ENCODE measurements at places on chromosomes 16 and 17.

DNA sequence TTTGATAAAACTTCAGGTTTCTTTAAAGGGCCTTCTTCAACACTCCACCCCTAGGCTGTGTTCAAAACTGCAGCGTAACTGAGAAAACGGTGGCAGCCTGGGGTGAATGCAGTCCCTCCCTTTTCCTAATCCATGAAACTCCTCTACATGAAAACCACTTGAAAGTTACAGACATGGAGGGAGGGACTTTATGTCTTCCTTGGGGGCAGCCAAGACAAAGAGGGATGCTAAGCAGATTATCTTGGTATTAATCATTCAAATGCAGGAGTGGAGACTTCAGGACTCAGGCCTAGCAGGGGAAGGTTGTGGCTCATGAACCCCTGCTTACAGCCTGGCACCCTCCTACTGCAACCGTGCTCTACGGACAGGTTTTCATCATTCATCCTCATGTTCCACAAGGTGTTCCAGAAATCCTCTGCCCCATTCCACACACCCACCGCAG lies 46.8 kb downstream of the RNF112 start:
- no peak for DNase-seq

DNA sequence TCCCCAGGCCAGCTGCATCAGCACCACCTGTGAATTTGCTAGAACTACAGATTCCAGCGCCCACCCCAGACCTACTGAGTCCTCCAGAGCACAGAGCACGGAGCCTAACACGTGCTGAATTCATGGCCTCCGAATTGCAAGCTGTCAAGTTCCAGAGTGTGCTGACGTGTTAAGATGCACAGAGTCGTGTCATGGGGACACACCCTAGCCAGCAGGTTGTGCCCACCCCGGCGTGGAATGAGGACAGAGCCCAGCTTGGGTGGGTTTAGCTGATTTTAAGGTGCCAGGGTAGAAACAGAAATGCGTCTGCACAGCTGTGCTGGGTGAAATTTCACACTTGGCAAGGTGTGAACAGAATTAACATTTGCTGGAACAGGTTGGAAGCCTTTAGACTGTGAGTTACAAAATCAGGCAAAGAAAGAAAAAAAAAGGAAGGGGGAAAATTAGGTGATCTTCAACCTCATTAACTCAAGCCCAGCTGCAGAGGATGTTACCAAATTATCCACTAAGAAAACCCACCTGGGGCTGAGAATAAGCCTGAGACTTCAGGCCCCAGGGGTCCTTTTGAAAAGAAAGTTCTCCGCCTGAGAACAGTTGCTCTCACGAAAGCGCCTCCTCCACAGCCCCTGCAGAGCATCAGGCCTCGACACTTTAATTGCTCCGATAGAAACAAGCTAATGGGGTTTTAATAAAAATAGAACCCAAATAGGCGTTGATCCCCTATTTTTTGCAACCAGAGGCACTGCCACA lies 27.1 kb downstream of the GINS3 start:
- no peak for DNase-seq

GRCh38 chr17:82862737-82863382 lies 23.0 kb upstream of the ZNF750 start:
- no peak for DNase-seq

DNA sequence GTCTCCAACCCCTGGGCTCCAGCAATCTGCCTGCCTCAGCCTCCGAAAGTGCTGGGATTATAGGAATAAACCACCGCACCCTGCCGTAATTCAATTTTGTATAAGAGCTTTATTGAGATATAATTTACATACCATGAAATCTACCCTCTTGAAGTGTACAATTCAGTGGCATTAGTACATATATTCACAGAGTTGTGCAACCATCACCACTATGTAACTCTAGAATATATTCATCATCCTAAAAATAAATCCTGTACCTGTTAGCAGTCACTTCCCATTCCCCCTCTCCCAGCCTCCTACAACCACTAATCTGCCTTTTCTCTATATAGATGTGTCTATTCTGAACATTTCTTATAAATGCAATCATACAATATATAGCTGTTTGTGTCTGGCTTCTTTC lies 26.1 kb downstream of the TOM1L2 start:
- DNase-seq = no peak

GRCh38 chr17:82804442-82805191 lies 35.2 kb downstream of the ZNF750 start:
- no peak for DNase-seq

DNA sequence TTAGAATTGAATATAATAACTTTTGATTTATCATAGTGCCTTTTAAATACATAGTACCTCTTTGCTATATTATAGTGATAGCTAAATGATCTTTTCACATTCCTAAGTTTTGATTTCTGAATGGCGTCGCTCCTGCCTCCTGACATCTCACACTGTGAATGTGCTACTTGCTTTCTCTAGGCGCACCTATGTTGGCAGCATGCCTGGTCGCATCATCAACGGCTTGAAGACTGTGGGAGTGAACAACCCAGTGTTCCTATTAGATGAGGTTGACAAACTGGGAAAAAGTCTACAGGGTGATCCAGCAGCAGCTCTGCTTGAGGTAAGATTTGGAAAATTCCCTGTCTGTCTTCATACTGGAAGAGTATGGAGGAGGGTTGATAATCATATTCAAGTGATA lies 29.8 kb upstream of the ABCC11 start:
- no peak for DNase-seq

GRCh38 chr16:57624044-57624688 lies 4.3 kb upstream of the ADGRG1 start:
- DNase-seq = no peak

- DNase-seq = no peak
These were observed 1.4 kb downstream of the HAGHL start for GRCh38 chr16:728131-728889.

DNA sequence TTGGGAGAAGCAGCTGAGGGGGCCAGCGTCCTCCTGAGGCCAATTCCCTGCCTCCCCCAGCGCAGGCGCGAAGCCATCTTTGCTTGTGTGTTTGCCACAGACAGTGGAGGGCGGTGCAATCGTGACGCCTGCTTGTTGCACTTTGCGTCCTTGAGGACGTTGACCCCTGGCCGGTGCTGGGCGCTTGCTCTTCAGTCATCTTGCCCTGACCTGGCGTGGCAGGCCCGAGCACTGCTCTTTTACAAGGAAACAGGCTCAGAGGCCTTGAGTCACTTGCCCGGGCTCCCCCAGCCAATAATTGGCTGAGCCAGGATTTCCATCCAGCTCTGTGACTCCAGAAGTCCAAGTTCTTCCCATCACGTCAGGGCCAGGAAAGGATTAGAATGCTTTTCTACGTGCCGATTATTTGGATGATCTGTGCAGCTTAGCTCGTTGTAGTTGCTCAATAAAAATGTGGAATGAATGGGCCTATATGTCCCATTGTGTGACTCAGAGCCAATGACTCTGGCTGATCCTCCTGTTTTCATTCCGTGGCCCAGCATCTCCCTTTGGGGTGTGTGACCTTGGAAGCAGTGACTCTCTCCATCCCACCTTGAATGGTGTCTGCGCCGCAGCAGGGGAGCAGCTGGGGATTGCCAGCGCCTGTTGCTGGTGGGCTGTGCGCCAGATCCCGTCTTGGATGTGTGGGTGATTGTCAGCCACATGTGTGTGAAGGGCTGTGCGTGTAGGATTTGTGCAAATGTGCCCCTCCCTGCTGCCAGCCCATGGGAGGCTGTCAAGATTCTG lies 214.1 kb downstream of the SEC14L1 start:
- DNase-seq = no peak

DNA sequence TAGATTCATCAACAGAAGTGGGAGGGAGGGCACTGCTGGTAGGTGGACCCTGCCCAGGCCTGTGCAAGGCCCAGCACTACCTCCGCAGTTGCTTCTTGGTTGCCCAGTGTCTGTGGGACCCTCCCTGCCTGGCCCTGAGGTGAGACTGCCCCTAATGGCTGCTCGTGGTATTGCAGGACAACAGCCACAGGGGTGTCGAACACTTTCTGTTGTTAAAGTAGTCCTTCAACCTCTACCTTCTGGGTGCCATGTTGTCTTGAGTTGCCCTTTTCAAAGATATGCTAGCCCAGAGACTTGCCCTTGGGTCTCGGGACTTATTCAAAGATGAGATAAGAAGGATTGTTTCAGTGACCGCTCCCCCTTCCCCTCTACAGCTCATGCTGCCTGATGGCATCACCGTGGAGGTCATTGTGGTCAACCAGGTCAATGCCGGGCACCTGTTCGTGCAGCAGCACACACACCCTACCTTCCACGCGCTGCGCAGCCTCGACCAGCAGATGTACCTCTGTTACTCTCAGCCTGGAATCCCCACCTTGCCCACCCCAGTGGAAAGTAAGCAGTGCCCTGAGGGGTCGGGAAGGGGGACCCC lies 29.1 kb downstream of the AKAP1 start:
- no peak for DNase-seq

DNA sequence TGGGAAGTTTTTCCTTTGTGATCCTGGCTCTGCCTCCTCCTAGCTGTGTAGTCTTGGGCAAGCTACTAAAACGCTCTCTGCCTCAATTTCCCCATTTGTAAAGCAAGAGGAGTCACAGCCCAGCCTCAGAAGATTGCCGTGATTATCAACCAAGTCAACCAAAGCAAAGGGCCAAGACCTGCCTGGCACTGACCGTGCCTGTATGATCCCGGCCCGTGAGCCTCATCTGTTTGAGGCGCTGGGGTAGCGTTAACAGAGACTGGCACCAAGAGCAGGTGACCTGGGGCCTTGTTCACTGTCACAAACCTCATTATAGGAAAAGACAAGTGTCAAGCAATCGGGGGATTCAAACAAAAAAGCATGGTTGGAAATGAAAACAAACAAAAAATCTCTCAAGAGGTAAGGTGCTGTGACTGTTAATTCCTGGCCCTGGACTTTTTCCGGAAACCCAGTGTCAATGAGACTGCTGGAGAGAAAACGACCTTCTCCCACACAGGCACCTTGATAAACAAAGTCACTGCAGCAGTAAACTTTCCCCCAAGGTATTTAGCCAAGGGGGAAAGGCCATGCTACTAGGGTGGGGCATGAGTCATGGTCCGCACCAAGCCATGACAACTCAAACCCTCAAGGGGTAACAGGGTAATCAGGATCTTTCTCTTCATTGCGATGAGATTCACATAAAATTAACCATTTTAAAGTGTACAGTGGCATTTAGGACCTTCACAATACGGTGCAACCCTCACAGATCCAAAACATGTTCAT lies 5.4 kb downstream of the MEAK7 start:
- DNase-seq = no peak

DNA sequence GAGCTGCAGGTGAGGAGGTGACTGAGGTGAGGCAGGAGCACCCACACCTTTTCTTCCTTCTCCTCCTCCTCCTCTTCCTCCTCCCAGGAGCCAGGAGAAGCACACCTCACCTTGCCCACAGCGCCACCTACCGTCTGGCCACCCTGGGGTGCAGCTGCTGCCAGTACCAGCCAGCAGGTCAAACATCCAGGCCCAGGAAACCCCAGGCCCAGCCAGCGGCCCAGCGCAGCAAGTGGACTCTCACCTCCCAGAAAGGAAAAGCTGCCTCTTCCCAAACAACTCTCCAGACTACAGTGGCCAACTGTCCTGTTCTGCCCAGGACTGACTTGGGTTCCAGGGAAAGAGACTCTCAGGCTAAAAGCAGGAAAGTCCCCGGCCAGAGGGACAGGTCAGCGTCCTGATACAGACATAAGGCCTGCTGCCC lies 22.7 kb downstream of the PEMT start:
- no peak for DNase-seq

GRCh38 chr17:42116705-42117396 lies 4.3 kb downstream of the KAT2A start:
- DNase-seq = no peak

- DNase-seq = no peak
These were observed 74.8 kb downstream of the XYLT1 start for GRCh38 chr16:17395849-17396480.

DNA sequence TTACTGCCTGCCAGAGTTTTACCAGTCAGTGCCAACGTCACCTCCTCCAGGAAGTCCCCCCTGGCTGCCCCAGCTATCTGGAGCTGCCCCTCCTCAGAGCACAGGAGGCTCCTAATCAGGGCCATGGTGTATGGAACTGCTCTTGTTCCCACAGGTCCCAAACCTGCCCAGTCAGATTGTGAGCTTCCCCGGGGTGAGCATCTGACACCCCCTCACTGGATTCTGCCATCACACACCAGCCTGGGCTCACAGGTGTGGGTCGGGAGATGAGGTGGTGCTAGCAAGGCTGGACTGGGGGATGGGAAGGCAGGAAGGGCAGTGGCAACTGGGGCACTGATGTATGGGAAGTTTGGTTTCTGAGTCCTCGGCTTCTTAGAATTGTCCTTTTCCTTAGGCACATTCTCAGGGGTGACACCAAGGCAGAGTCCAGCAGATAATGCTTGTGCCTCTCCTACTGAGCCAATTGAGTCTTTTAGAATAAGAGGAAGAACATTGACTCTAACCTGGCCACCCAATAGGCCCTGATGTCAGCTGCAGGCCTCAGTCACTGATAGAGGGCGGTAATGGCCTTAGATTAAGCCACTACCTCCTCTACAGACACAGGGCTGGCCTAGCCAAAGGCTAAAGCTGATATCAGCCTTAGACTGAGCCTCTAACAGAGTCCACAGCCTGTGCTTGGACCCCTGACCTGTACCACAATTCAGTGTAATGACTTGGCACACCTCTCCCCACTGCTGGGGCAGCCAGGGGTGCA lies 107.9 kb downstream of the WSCD1 start:
- no peak for DNase-seq

GRCh38 chr16:84449156-84450140 lies 55.0 kb downstream of the MEAK7 start:
- DNase-seq = no peak

- no peak for DNase-seq
These were observed 862 bp downstream of the ZNF232 start for GRCh38 chr17:5110816-5111215.

DNA sequence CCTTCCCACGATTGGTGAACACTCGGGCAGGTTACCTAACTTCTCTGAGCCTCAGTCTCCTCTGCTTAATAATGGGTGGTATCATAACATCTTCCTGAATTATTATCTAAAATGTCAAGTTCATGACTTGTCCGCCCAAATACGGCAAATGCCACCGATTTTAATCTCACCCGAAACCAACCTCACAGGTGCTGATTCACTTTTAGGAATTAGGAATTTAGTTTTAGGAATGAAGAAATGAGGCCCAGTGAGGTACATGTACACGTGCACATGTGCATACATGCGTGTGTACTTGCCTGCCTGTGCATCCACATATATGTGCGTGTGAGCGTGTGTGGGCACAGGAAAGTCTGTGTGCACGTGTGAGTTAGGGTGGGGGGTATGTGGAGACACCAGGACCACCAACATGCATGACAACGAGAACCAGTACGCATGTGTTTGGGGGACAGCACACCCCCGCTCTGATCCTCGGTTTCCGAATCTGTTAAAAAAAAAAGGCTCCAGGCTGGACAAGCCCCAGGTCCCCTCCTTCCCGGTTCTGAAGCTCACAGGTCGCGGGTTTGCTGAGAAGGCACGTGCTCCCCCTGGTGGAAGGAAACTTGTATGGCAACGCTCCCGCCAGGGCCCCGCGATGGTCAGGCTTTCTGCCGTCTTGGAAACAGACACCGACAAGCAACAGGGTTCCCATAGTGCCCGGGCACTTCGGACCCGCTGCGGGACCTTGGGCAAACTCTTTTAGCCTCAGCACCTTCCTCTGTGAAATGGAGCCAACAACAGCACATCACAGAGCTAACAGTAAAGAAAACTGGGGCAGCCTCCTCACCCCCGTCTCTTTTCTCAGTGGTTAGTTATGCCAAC lies 219.2 kb downstream of the RBFOX3 start:
- no peak for DNase-seq

GRCh38 chr17:10305398-10305797 lies 67.4 kb downstream of the MYH13 start:
- DNase-seq = no peak

- no peak for DNase-seq
These were observed 8.0 kb downstream of the SERPINF2 start for GRCh38 chr17:1750628-1751027.

- DNase-seq = no peak
These were observed 7.8 kb upstream of the RNASEK start for GRCh38 chr17:7004398-7005253.

- DNase-seq = no peak
These were observed 1426.5 kb downstream of the CDH11 start for GRCh38 chr16:63695347-63695746.

All from cortex of kidney (tissue), 1 donor.